ENCODE measurements at places on chromosomes 13 and 19. TPM values are rescaled to one million over a fixed set of nuclear protein-coding genes. Genes with fewer than 3 reads are reported as not detected.

DNA sequence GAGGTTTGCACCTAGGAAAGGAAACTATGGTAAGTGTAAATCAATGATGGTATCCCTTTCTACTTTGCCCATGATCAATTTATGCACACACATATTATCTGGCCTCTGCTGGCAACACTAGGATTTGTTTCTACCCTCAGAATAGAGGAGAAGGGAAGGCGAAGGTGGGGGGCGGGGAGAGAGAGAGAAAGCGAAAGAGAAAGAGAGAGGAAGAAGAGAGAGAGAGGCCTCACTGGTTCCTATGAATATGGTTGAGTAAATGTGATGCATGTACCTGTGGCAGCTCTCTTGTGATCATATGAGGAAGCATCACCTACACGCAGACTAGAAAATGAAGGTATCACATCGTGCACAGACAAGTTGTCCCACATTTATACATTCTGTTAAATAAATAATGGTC lies 882.0 kb upstream of the SLITRK6 start:
- no peaks in the 10 kb centered on the region for H3K4me1 ChIP-seq
- no peak for DNase-seq
- H3K27me3 ChIP-seq: no peaks in the 10 kb centered on the region
- H3K36me3 ChIP-seq: no peaks in the 10 kb centered on the region

DNA sequence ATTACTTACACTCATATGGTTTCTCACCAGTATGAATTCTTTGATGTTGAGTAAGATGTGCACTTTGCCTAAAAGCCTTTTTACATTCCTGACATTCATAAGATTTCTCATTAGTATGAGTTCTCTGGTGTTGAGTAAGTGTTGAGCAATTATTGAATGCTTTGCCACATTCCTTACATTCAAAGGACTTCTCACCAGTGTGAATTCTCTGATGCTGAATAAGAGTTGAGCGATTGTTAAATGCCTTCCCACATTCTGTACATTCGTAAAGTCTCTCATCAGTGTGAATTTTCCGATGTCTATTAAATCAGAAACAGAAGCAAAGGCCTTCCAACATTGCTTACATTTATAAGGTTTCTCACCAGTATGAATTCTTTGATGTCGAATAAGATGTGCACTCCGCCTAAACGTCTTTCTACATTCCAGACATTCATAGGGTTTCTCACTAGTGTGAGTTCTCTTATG lies 14.2 kb upstream of the ZFP30 start:
- no peaks in the 10 kb centered on the region for H3K27me3 ChIP-seq
- H3K27ac ChIP-seq: no peak overlapping the region
- H3K36me3 ChIP-seq: peaks cover 15% of the 10 kb centered on the region
- no peak for DNase-seq
- no peak overlapping the region for H3K4me3 ChIP-seq
- no peaks in the 10 kb centered on the region for H3K4me1 ChIP-seq

LYPD3 gene
- total RNA-seq: 0.27 TPM

SBK3 gene
- not detected for total RNA-seq

GRCh38 chr19:15196360-15197005 lies 4.3 kb downstream of the NOTCH3 start:
- peak overlapping the region; percentile 14 for H3K4me3 ChIP-seq
- no peak for DNase-seq
- H3K27me3 ChIP-seq: no peaks in the 10 kb centered on the region
- H3K36me3 ChIP-seq: peaks cover 11% of the 10 kb centered on the region

DENND1C gene
- not detected for total RNA-seq

CGB5 gene
- total RNA-seq: not detected

RGCC gene
- total RNA-seq: 1.3 TPM

GRCh38 chr13:99905224-99905623 lies 66.3 kb downstream of the ZIC5 start:
- H3K27ac ChIP-seq: no peak overlapping the region
- peaks cover 39% of the 10 kb centered on the region for H3K4me1 ChIP-seq
- no peak overlapping the region for H3K4me3 ChIP-seq
- H3K36me3 ChIP-seq: no peaks in the 10 kb centered on the region
- DNase-seq: no peak

DNA sequence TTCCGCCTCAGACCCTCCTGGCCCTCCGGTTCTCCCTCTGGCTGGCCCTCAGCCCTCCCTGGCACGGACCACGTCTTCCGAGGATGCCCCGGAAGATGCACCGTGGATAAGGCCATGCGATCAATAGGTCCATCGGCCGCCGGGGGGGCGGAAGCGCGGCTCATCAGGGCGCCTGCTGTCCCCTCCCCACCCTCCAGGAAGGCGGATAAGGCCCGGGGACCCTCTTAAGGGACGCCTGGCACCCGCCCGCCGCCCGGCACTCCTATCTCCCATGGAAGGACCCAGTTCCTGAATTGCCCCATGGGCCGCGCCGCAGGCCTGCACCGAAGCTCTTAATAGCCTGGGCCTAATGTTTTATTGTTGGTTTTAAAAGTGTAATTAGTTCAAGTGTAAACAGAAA lies 46.2 kb upstream of the TCF3 start:
- H3K27me3 ChIP-seq: peaks cover 26% of the 10 kb centered on the region
- no peak for DNase-seq
- H3K27ac ChIP-seq: no peak overlapping the region
- H3K4me3 ChIP-seq: no peak overlapping the region

IL4I1 gene
- not detected for total RNA-seq

LIM2 gene
- total RNA-seq: not detected

ZNF285 gene
- 5.3 TPM for total RNA-seq

PRTN3 gene
- not detected for total RNA-seq

- H3K4me3 ChIP-seq: no peak overlapping the region
- DNase-seq: peak; percentile 81
- H3K36me3 ChIP-seq: no peaks in the 10 kb centered on the region
- no peaks in the 10 kb centered on the region for H3K4me1 ChIP-seq
Observed at GRCh38 chr19:41569481-41570150, 6.3 kb upstream of the CEACAM21 start.

FAM83E gene
- total RNA-seq: 1.1 TPM

DNA sequence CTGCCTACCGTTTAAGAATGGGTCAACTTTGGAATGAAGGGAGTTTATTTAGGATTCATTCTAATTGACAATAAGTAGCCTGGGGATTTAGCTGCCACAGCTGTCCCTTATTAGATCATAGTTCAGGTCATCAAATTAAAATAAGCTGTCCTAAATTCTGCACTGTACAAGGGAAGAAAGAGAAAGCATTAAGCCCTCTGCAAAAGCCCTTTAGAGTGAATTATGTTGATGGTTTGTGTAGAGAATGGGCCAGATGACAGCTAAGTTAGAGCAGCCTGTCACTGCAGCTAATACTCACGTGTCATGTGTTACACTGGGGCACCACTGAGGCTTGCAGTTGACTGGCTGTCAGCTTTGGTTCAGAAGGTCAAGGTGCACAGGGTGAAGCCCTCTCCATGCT lies 737.1 kb upstream of the SLC10A2 start:
- peaks cover 2% of the 10 kb centered on the region for H3K27me3 ChIP-seq
- no peaks in the 10 kb centered on the region for H3K36me3 ChIP-seq
- H3K4me1 ChIP-seq: peaks cover 12% of the 10 kb centered on the region
- DNase-seq: no peak
- no peak overlapping the region for H3K27ac ChIP-seq

- H3K27me3 ChIP-seq: no peaks in the 10 kb centered on the region
- H3K4me1 ChIP-seq: no peaks in the 10 kb centered on the region
- DNase-seq: no peak
Observed at GRCh38 chr13:38542601-38543000, 144.3 kb upstream of the FREM2 start.

DNA sequence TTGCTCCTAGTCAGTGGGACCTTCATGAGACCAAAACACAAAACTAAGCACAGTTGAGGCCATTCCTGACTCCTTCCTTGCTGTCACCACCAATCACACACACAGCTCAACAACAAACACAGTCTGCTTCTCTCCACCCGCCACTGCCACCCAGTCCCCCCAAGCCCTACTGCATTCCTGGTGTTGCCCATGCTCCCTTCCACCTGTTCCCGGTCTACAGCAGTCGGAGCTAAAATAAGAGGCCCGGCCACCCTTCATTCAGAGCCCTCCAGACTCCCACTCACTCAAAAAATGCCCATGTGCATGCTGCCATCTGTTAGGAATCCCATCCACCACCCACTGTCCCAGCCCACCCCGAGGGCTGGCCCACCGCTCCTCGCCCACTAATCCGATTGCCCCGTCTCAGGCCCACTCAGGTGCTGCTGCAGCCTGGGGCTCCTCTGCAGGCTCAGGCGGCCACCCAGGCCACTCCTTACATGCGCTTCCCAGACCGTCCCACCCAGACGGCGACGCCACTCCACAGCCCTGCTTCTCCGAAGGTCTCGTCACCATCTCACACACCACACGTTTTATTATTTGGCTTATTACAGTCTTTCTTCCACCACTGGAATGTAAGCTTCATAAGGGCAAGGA lies 127.6 kb downstream of the RNF17 start:
- no peak overlapping the region for H3K27ac ChIP-seq
- no peak overlapping the region for H3K4me3 ChIP-seq
- peaks cover 20% of the 10 kb centered on the region for H3K36me3 ChIP-seq
- DNase-seq: no peak

- no peak overlapping the region for H3K4me3 ChIP-seq
- H3K27me3 ChIP-seq: no peaks in the 10 kb centered on the region
- peaks cover 55% of the 10 kb centered on the region for H3K4me1 ChIP-seq
- H3K27ac ChIP-seq: peak overlapping the region; percentile 89
- no peaks in the 10 kb centered on the region for H3K36me3 ChIP-seq
Observed at GRCh38 chr13:37616131-37616530, 17.6 kb upstream of the POSTN start.

DNA sequence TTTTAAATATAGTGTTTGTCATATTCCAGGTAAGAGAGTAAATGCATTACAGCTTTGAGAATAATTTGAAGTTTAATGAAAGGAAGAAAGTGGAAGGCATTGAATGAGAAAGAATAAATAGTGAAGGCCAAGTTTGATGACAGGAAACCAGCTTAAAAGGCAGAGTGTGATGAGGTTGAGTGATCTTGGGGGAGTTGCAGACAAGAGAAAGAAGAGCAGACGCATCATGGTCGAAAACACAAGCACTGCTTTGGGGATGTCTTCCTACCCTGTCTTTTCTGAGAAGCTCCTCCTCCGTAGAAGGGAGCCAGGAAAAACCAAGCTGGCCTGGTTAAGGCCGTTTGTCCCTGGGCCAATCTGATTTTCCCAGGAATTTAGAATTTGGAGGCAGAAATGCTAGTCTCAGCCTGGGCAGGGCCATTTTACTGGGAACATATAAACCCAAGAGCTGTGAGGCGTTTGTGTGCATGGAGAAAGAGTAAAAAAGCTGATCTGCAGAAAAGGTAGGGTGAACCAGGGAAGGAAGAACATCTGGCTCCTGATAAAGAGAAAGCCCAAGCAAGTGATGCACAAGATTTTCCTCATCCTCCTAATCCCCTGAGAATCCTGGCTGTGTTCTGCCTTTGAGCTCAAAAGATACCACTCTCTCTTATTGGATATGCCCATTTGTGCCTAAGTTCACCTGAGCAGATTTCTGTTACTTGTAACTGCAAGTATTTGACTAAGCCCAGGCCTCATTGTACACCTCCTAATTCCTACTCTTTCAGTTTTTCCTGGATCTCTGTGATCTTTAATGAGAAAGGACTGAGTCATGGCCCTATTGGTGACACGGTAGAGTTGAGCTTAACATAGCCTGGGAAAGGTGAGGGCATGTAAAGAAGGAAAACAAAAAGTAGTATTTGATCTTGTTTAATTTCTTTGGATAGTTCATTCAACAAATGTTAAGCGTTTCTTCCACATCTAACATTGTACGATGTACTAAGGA lies 80.0 kb downstream of the WDFY2 start:
- peak overlapping the region; percentile 4 for H3K27ac ChIP-seq
- DNase-seq: no peak
- H3K36me3 ChIP-seq: peaks cover 16% of the 10 kb centered on the region
- H3K4me3 ChIP-seq: no peak overlapping the region
- H3K4me1 ChIP-seq: peaks cover 42% of the 10 kb centered on the region

GRIK5 gene
- total RNA-seq: 0.38 TPM

- DNase-seq: peak; percentile 93
- H3K4me3 ChIP-seq: peak overlapping the region; percentile 87
- peaks cover 19% of the 10 kb centered on the region for H3K4me1 ChIP-seq
- H3K27me3 ChIP-seq: no peaks in the 10 kb centered on the region
Observed at GRCh38 chr19:55216461-55217198, 7.3 kb upstream of the PTPRH start.

GRCh38 chr19:38683393-38684077 lies 36.1 kb downstream of the ACTN4 start:
- H3K36me3 ChIP-seq: peaks cover 15% of the 10 kb centered on the region
- DNase-seq: peak; percentile 91
- no peak overlapping the region for H3K4me3 ChIP-seq
- peak overlapping the region; percentile 97 for H3K27ac ChIP-seq

- peak overlapping the region; percentile 97 for H3K27ac ChIP-seq
- H3K4me3 ChIP-seq: peak overlapping the region; percentile 96
Observed at GRCh38 chr19:48619692-48620585, 633 bp downstream of the SPHK2 start.

DNA sequence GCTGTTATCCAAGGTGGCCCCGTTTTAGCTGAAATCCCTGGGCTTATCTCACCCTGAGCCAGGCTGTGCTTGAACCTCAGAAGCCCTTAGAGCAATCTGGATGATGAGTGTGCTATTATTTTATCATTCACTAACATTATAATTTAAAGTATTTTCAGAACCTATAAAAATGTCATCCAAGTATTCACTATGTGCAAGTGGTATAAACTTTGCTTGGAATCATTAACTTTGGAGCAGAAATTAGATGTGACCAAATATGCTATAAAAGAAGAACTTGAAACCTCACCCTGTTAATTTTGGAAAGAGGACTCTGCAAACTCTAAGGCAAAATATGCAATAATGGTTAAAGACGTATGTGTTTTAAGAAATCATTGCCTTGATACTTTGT lies 147.5 kb downstream of the USP12 start:
- H3K36me3 ChIP-seq: no peaks in the 10 kb centered on the region
- DNase-seq: no peak
- no peak overlapping the region for H3K27ac ChIP-seq
- H3K4me1 ChIP-seq: peaks cover 14% of the 10 kb centered on the region

GRCh38 chr13:40197936-40198595 lies 468.4 kb downstream of the FOXO1 start:
- no peak for DNase-seq
- no peak overlapping the region for H3K27ac ChIP-seq
- H3K4me3 ChIP-seq: no peak overlapping the region
- H3K4me1 ChIP-seq: no peaks in the 10 kb centered on the region
- no peaks in the 10 kb centered on the region for H3K36me3 ChIP-seq

- H3K36me3 ChIP-seq: peaks cover 3% of the 10 kb centered on the region
- peaks cover 37% of the 10 kb centered on the region for H3K4me1 ChIP-seq
- peak overlapping the region; percentile 90 for H3K27ac ChIP-seq
- H3K4me3 ChIP-seq: no peak overlapping the region
Observed at GRCh38 chr13:109645831-109646230, 140.6 kb downstream of the IRS2 start.

ZNF835 gene
- not detected for total RNA-seq

ZIM2 gene
- total RNA-seq: not detected
